ENCODE measurements at places on chromosomes 7 and 10.

DNA sequence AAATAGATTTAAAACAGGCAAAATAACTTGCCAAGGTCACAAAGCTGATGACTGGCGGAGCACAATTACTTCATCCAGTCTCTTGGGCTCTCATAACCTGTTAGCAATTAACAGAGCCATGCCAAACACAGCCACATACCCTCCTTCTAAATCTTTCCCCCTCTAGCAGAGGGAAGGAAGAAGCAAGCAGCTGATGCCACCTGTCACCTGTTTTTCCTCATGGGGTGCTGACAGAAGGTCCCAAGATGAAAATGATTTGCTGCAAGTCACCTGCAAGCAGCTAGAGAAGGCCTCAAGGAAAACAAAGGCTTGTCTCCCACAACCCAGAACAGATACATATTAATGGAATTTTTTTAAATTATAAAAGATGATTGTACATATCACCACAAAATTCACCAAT, 117.8 kb downstream of the GFRA1 start:
- DNase-seq = no peak

DNA sequence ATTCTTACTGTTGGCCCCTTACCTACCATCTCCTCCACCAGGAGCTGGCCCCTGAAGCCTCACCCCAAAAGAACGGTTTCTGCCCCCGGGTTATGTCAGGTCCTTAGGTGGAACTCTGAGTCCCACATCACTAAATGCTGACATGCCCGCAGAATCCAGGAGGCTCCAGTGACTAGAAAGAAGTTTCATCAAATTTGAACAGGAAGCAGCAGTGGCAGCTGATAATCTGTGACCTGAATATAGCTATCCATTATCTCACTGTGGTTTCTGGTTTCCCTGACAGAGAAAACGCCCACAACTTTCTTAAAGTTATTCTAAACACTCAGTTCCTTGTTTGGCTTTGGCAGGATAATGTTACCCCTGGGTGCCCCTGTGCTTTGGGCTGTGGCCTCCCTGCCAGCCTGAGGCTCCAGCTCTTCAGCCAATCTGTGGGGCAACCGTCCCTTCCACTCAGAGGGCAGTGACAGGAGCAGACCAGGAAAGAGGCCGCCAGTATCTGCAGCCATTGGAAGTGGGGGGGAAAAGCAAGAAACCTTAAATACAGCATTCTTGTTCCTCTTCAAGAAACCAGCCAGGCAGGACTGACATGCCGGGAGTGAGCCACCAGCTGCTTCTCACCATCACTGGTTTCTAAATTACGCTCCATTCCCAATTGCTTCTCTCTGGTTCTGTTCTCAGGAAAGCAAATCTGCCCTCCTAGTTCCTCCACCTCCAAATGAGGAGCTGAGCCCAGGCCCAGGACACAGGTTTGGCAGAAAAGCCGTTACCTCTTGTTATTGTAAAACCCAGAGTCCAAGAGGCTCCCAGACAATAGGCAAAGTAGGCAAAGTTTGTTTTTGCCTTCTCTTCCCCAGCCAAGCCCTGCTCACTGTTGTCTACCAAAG, 41.2 kb upstream of the VCL start:
- DNase-seq = no peak

DNA sequence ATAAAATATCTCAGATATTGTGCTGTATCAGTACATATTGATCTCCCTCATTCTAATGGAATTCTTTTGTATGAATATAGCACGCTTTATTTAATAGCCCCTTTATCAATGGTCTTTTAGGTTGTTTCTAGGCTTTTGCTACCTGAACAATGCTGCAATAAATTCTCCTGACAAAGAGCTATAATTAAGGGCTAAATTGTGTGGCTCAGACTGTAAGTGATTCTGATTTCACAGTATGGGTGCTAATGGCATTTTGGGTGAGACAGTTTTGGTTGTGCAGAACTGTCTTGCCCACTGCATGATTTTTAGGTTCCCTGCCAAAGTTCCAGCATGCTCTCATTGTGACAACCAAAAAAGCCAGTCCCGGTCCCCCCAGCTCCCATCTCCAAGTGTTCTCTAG, 363.2 kb downstream of the REEP3 start:
- no peak for DNase-seq

GRCh38 chr7:142300689-142301088, 42.8 kb upstream of the PRSS58 start:
- DNase-seq = no peak

DNA sequence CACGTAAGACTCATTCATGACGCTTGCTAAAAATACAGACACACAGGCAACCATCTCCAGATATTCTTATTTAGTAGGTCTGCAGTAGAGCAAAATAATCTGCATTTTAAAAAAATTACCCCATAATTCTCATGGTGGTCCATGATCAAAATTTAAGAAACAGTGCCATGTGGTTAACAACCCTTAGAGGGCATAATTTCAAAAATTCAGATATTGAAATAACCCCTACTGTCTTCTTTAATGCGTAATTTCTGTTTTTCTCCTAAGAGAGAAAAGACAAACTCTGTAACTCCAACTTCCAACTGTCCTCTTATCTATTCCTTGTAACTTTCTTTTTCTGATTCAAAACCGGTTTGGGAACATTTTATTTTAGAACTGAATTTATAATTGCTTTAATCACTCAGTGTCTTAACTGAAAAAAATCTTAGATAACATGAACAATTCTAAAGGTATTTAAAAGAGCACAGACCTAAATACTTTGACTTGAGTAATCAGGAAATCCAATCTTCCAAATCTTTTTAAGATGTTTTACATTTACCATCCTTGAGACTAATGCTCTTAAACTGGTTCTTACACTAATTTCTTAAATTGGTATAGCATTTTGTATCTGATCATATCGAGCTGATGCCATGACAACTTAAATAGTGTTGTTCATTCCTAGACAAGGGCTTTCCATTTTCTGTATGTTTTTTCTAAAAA, 148.0 kb downstream of the GALNT11 start:
- no peak for DNase-seq

- DNase-seq = no peak
Observed at GRCh38 chr7:45178241-45179225, 20.9 kb downstream of the RAMP3 start.

GRCh38 chr10:89301232-89301631, 614 bp upstream of the IFIT2 start:
- DNase-seq = no peak

GRCh38 chr7:51613911-51614357, 297.3 kb upstream of the COBL start:
- DNase-seq = no peak

DNA sequence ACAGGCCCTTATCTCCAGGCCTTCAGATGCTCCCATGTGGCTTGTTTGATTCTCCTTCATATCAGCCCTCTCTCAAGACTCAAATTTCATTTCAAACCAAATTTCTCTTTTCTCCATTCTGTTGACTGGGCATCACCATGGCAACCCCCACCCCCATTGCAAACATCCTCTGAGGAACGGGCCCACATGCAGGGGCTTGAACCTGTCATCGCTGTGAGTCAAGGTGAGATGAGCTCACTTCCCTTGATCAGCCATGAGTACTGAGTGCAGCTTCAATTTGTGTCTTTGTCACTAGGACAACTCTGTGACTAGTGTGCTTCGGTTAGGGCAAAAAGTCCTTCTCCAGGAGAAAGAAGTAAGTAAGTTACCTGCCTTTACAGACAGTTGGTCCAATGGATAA, 41.9 kb downstream of the CALML3 start:
- no peak for DNase-seq

GRCh38 chr7:143511593-143512047, 33.9 kb downstream of the TAS2R41 start:
- no peak for DNase-seq

DNA sequence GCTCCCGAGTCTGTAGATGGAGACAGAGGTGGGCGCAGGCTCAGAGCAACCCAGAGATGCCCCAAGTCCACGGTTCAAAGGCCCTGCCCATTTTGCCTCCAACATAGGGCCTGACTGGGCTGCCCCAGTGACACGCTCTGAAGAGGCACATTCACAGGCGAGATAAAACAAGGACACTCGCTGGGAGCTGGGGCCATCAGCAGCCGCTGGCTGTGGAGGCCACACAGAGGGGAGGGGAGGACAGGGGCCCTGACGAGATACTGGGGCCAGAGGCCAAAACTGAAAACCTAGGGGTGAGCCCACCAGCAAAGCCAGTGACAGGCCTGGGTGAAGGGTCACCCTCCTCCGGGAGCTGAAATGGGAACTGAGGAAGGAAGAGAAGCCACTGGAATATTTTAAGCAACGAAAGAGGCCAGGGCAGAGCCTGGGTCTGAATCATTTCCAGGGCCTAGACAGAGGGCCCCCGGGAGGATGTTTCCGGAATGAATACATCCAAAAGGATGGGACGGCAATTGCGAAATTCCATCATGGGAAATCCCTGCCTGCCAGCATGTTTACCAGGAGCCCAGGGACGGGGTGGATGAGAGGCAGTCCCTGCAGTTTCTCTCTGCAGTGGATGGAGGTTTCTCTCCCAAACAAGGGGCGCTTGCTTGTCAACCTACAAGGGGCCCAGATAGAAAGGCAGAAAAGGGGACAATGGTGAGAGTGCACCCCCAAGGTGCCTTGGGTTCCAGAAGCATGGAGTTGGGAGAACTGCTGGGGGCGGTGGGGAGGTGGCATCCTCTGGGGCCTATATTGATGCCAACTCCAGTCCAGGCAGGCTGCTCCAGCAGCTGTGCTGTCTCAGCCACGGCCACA, 29.0 kb upstream of the HSPA12A start:
- DNase-seq = no peak

- no peak for DNase-seq
Observed at GRCh38 chr10:121935702-121936101, 7.9 kb upstream of the ATE1 start.

DNA sequence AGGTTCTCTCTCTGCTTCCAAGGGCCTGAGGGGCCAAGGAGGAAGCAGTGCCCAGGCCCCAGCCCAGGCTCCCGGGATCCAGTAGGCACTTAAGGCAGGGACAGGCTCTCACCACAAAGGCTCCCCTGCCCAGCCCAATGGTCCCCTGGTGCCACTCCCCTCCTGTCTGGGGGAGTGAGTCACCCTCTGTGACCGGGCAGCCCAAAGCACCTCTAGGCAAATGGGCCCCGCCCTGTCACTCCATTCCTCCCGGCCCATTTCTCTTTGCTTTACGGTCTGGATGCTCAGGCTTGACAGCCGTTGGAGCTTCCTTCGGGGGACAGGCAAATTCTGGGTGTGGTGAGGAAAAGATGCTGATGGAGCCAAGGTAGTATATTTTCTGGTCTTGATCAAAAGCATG, at the start of gene CALHM3:
TSS of gene CALHM3 (minus strand) at position 106 of the 400 bp plus-strand sequence. CDS start 208 bp downstream, outside the sequence.
- no peak for DNase-seq

DNA sequence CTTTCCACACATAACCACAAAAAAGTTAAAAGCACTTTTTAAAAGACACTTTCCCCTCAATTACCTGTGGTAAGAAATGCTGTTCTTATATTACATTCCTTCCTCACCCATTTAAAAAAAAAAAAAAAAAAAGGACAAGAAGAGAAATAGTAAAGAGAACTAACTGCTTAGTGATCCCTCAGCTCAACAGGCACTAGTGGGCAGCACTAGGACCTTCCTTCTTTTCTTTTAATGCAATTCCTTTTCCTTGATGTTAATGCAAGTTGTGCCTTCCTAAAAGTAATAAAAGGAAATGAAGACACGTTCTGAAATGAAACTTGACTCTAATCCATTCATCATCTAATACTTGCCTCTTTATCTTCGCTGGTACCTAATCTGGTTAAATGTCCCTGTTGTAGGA, 189.7 kb downstream of the TCF7L2 start:
- no peak for DNase-seq

- DNase-seq = no peak
Observed at GRCh38 chr10:49150426-49150825, 16.6 kb upstream of the FAM170B start.

GRCh38 chr10:14477408-14477710, 146.6 kb upstream of the FRMD4A start:
- no peak for DNase-seq

DNA sequence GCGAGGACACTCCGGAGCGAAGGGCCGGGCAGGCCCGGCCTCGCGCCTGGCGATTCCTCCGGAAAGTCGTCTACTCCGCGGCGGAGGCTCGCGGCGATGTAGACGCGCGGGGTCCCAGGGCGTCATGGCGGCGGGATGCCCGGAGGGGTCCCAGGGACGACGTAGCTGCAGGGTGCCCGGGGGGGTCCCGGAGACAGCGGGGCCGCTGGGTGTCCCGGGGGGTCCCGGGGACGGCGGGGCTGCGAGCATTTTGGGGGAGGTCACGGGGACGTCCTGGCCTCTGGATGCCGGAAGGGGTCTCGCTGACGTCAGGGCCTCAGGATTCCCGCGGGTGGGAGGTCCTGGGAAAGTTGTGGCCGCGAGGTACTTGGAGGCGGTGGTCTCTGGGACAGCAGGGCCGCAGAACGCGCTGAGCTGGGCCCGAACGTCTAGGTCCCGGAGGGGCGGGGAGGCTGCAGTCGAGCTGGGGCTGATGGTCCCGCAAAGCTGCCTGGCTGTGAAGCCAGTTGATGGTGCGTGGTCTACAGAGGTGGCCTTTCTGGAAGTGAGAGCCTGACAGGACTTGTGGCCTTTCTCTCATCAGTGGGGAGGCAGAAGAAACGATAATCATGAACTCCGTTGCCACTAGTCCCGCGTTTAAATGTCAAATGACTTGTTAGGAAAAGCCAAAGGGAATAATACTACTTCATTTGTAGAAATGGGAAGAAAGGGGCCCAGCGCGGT, 637 bp downstream of the HSPA14 start:
- peak; percentile 1 for DNase-seq
